ENCODE measurements at places on chromosomes 7 and 10. TPM values are rescaled to one million over a fixed set of nuclear protein-coding genes. Genes with fewer than 3 reads are reported as not detected.

FAM25C gene
- polyA plus RNA-seq, result not detected

SUN3 gene
- polyA plus RNA-seq, result not detected

LDB3 gene
- polyA plus RNA-seq, result 0.15 TPM

GRM8 gene
- 4.5 TPM for polyA plus RNA-seq
